ENCODE measurements at places on chromosomes 2 and 18.

GRCh38 chr2:26072925-26073768 is 39.3 kb downstream of the RAB10 start:
- H3K4me3 ChIP-seq = no peak overlapping the region
- H3K36me3 ChIP-seq = no peaks in the 10 kb centered on the region
- no peak for DNase-seq
- no peak overlapping the region for H3K27ac ChIP-seq
- peaks cover 35% of the 10 kb centered on the region for H3K4me1 ChIP-seq

DNA sequence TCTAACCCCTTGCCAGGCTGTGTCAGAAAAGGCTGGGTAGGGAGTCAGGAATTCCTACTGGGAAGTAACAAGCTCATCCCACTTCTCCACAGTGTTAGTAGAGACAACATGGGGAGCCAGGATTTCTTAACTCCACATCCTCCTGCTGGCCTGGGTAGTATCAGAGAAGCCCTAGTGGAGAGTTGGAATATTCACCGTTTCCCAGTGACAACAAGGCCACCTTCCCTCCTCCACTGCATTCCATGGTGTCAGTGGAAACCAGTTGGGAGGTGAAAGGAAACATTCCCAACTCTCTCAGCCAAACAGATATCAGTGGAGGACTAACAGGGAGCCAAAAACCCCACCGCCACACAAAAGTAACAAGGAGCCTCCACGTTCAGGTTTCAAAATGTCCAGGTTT is 41.2 kb downstream of the SRD5A2 start:
- no peaks in the 10 kb centered on the region for H3K27me3 ChIP-seq
- DNase-seq = no peak
- no peak overlapping the region for H3K4me3 ChIP-seq
- H3K4me1 ChIP-seq = no peaks in the 10 kb centered on the region

DNA sequence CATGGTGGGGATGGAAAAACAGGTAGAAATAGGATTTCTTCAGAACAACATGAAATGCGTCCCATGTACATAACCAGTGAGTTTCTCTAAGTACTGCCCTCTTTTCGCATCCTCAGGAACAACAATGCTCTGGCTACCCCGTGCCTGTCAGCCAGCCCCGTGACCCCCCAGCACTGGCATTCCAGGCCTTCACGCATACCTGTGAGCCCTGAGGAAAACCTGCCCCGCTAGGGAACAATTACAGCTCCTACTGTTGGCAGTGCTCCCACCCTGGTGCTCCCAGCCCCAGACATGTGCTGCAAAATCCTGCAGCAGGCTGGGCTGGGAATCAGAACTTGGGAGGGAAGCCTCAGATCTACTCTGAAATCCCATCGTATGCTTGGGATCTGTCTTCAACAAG is 9.1 kb downstream of the SMAD7 start:
- H3K27me3 ChIP-seq = no peaks in the 10 kb centered on the region
- H3K27ac ChIP-seq = no peak overlapping the region
- no peak for DNase-seq
- no peaks in the 10 kb centered on the region for H3K36me3 ChIP-seq

- DNase-seq = no peak
- H3K4me1 ChIP-seq = peaks cover 82% of the 10 kb centered on the region
- peaks cover 17% of the 10 kb centered on the region for H3K36me3 ChIP-seq
- peak overlapping the region; percentile 99 for H3K27ac ChIP-seq
These were observed 723 bp upstream of the MBD1 start for GRCh38 chr18:50281972-50282520.

DNA sequence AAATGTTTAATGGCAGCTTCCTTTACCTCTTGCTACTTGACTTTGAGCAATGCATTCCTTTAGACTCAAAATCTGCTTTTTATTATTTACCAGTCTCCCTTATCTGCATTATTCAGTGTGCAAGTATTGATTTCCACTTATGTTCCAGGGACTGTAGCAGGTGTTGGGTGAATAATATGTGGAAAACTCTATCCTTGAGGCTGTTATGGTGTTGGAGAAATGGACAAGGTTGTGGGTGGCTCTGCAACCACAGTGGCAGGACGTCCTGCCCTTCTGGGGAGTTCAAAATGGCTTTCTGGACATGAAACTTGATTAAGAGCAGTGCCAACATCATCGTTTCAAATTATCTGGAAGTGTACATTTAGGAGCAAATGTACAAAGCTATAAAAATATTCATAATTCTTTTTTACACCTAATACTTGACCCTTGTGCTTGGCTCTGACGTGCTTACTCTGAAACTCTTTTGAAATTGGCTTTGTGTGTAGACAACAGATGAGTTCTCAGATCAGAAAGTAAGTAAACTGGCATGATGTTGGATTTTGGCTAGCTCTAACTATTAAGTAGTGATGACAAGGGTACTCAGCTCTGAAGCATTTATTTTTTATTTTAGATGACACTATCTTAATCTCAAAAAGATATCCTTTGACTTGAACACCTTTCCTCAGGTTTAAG is 766.2 kb downstream of the DPP10 start:
- no peak overlapping the region for H3K27ac ChIP-seq
- no peaks in the 10 kb centered on the region for H3K4me1 ChIP-seq
- H3K36me3 ChIP-seq = no peaks in the 10 kb centered on the region
- no peak for DNase-seq
- H3K4me3 ChIP-seq = no peak overlapping the region
- no peaks in the 10 kb centered on the region for H3K27me3 ChIP-seq

DNA sequence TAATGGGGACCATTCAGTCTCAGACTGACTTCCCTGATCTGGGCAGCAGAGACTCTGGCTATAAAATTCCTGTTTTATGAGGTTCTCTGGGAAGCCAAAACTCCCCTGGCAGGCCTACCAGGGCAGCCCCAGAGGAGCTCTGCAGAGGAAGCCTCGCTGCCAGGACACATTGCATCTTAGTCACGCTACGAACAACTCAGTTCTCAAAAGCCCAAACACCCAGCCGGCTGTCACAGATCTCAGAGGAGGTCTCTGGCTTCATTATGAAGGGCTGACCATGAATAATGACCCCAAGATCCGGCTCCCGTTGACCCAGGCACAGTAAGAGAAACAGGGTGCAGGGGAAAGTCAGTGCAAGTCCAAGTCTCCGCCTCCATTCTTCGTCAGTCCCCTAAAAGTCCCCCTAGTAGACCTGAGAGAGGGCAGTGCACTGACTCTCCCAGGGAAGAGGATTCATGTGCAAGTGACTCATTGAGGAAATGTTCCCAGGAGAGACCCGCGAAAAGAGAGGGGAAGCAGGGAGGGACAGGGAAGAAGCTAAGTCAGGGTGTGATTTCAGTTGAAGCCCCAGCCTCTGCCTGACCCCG is 212.3 kb downstream of the CYP26B1 start:
- no peaks in the 10 kb centered on the region for H3K4me1 ChIP-seq
- DNase-seq = no peak
- H3K27me3 ChIP-seq = no peaks in the 10 kb centered on the region
- H3K4me3 ChIP-seq = no peak overlapping the region
- no peaks in the 10 kb centered on the region for H3K36me3 ChIP-seq
- peak overlapping the region; percentile 68 for H3K27ac ChIP-seq

- no peak for DNase-seq
- H3K27me3 ChIP-seq = no peaks in the 10 kb centered on the region
- no peak overlapping the region for H3K4me3 ChIP-seq
- H3K36me3 ChIP-seq = no peaks in the 10 kb centered on the region
These were observed 213.4 kb upstream of the GATA6 start for GRCh38 chr18:21955757-21956652.

DNA sequence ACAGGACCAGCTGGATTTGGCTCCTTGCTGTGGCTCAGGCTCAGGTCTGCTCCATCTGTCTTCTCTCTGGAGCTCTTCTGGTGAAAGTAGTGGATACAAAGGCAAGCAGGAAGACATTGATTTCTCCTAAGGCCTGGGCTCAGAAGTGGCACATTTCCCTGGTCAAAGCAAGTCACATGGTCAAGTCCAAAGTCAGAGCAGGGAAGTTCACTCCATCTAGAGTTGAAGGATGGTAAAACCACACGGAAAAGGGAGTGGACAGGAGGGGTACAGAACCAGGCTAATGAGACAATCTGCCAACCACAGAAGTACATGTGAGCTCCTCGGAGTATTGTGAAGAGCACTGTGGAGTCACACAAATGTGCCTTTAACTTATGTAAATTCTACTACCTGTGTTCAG is 66.1 kb downstream of the MARCO start:
- no peak overlapping the region for H3K4me3 ChIP-seq
- no peaks in the 10 kb centered on the region for H3K4me1 ChIP-seq
- DNase-seq = no peak
- no peaks in the 10 kb centered on the region for H3K36me3 ChIP-seq
- peaks cover 56% of the 10 kb centered on the region for H3K27me3 ChIP-seq
- no peak overlapping the region for H3K27ac ChIP-seq

- no peaks in the 10 kb centered on the region for H3K36me3 ChIP-seq
- no peak overlapping the region for H3K27ac ChIP-seq
- DNase-seq = no peak
- peaks cover 15% of the 10 kb centered on the region for H3K4me1 ChIP-seq
- no peaks in the 10 kb centered on the region for H3K27me3 ChIP-seq
- no peak overlapping the region for H3K4me3 ChIP-seq
These were observed 76.2 kb upstream of the YWHAQ start for GRCh38 chr2:9707008-9707407.

- no peak overlapping the region for H3K27ac ChIP-seq
- no peaks in the 10 kb centered on the region for H3K4me1 ChIP-seq
- DNase-seq = no peak
These were observed 57.9 kb downstream of the GCA start for GRCh38 chr2:162401871-162402270.

Measured in esophagus squamous epithelium (tissue), 5 donors.